ENCODE measurements at places on chromosomes 7 and 10.

DNA sequence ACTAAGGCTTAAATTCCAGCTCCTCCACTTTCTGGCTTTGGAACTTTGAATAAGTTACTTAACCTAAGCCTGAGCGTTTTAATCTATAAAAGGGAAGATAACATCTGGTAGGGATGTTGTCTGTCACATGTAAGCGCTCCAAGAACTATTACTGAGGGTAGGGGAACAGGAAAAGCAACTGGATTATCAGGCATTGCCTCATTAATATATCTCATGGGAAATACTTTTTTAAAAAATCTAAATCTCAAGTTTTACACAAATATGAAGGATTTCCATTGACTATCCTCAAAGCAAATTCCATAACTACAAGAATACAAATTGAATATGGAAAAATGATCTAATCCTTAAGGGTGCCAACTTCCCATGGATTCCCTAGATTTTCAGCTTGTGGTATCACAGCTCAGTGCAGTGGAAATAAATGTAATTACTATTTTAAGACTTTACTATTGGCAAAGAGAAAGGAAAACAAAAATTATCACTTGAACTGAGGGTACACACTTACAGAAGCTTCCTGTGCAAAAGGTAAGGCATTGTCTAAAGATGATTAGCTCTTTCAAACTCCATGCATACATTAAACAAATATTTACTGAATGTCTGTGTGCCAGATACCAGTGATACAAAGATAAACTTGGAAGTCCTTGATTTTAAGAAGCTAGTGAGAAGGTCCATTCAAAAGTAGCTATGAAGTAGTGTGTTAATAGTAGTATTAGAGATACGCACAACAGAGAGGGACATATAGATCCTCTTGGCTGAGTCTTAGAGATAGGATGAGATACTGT lies 38.4 kb downstream of the NT5C2 start:
- DNase-seq: no peak

DNA sequence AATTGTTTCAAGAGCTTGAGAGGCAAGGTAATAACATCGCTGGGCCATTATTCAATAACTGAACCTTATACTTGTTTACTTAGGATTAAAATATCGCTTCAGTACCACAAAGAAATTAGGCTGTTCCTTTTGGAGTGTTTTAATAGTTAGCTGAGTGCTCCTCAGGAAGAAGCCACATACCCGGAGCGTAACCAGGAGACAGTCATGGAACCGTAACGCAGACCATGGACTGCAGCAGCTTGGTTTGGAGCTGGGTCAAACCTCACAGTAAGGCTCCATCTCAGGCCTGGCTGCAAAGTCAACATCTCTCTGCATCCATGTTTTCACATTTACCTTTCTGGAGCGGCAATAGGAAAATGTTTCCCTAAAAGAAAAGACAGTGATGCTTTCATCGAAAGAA lies 599.0 kb downstream of the TNS3 start:
- no peak for DNase-seq

GRCh38 chr10:113093188-113094113 lies 143.4 kb downstream of the TCF7L2 start:
- no peak for DNase-seq

- DNase-seq: no peak
Measured at GRCh38 chr10:20040012-20040411, 223.8 kb downstream of the PLXDC2 start.

DNA sequence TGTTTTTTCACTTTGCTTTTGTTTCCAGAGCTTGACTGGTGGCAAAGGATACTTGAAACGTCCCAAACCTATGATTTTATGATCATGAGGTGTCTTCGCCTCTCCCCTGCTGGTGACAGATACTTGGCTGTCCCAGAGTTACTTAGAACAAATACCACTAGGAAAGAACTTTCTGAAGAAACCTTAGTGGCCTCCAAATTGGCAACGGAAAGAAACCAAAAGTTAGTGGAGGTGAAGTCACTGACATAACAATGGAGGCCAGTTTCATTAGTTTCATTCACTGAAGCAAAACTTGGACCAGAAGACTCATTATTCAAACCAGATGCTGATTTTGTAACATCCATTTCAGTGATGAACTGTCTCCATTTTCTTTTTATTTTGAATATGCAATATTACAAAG lies 68.6 kb downstream of the JAZF1 start:
- no peak for DNase-seq

- no peak for DNase-seq
Measured at GRCh38 chr10:104824380-104825006, 183.4 kb downstream of the SORCS3 start.

DNA sequence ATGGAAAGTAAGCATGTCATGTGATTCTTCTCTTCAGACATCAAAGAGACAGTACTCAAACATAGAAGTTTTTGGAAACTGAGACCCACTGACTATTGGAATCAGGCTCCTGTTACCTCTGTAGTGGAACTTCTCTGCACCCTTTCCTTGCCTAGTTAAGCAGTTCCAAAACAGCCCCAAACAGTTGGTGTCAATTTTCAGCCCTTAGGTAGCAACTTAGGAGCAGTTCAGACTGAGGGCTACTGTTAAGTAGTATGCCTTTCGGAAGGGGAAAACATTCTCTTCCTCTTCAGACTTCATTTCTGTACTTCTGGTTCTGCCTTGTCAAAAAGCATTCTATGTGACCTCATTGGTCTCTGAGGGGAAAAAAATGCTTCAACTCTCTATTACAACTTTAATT lies 85.7 kb downstream of the ZNF277 start:
- DNase-seq: no peak

- DNase-seq: no peak
Measured at GRCh38 chr7:22998519-22998896, 15.4 kb downstream of the HYCC1 start.

DNA sequence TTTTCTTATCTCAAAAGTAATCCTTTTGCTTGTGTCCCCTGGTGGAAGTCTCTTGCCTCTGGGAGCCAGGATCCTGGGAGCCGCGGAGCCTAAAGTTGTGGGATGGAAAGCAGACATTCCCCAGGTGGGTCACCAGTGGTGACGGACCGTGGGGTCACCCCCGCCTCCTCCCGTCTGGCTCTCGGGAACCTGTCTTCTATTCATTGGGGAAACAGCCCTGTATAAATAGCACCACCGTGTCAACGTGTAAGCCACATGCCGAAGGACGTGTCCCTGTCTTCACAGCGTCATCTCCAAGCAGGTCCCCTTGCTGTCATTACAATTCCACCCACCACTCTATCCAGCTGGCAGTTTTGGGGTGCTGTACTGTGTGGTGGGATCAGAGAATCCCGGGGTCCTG lies 87.5 kb downstream of the ELFN1 start:
- DNase-seq: no peak

DNA sequence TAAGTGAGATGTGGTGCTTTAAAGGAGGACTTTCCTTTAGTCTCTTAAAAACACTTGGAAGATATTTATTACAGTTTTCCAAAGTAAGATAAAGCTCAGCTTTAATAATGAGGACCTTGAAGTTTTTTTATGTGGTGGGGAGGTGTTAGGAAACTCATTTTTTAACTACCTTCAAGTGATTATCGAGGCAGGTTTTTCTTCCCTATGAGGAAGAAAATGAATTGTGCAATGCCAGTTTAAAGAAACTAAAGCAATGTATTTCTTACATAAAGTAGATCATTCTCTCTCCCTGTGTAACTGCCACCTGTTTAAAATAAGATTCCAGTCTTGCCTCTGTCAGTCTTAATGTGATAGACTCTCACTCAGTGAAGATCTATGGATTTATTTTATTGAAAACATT lies 27.9 kb downstream of the ZEB1 start:
- no peak for DNase-seq

DNA sequence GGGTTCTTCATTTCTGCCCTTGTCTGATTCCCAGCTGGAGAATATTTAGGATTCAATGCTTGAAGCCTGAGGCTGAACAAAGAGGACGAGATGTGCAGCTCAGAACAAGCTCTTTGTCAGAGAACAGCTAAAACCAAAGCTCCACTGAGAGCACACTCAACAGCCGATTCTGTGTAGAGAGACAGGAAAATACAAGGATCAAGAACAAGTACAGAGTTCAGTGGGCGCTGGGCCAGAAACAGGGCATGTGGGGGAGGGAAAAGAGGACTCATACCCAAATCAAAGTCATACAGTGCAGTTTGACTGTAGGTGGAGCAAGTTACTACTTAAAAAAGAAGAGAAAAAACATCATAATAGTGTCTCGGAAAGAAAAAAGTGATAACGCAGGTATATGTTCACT lies at the start of gene AGMO:
TSS of gene AGMO (minus strand) at position 181 of the 400 bp plus-strand sequence.
- DNase-seq: no peak

DNA sequence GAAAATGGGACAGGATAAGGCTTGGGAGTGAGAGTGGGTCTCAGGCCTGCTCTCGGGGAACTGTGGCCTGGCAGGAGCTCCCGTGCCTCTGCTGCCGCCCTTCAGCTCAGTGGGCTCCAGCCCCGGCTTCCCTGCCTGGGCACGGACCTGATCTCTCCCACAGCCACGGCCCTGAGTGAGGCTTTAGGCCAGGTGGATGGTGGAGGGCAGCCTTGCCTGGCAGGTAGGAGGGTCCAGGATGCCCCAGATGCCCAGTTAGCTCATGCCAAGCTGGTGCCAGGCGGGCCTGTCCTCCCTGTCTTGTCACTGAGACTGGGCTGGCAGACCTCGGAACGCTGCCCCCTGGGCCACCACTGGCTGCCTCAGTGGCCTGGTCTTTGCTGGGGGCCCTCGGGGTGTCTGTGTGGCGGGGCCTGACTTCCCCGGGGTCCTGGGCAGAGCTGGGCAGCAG lies 116.6 kb downstream of the INPP5A start:
- no peak for DNase-seq

DNA sequence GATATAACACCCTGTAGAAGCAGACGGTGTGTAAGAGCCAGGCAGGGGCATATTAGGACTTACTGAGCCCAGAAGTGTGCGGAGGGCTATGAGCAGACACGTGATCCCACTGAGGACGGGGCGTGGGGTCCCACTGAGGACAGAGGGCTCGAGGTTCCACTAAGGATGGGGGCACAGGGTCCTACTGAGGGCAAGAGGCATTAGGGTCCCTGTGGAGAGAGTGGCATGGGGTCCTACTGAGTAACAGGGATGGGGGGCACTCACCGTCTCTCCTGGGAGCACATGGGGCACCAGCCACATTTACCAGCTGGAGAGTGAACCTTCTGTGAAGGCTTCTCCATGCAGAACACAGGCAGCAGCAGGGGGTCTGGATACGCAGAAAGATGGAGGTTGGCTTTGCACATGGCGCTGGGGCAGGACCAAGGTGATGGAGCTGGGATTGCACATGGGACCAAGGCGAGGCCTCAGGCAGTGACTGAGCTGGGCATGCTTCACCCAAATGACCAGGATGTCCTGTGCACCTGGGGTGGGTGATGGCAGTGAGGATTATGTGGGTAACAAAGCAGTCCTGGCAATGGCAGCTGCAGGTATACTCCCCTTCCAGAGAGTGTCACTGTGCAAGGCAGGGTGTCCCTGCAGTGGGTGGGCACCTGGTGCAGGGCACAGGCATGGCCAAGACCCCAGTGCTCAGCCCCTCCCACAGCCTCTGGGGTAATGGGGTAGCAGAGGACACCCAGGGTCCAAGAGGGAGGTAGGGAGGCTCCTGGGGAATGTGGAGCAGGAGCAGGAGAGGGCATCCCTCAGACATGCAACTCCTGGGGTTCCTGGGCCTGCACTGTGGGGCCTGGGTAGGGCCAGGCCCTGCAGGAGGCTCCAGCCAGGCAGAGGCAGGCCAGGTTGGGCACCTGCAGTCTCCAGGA lies 278.1 kb downstream of the TCERG1L start:
- no peak for DNase-seq

DNA sequence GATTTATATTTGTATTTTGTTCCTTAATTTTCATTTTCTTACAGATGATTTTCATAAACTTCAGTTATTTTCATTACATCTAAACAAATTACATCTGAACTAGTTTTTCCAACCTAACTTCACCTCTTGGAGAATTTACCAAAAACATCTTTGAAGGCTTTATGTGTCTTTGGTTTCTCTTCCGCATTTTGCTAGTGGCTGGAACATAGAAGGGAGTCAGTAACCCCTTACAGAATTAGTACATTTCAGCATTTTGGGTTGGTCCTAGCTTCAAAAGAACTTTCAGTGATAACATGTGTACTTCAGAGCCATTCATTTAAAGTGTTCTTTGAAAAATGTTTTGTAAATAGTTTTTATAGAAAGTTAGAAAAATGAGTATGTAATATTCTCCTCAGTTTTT lies 169.8 kb upstream of the MTPN start:
- no peak for DNase-seq

- DNase-seq: no peak
Measured at GRCh38 chr7:142546452-142546851, 202.8 kb upstream of the PRSS1 start.

DNA sequence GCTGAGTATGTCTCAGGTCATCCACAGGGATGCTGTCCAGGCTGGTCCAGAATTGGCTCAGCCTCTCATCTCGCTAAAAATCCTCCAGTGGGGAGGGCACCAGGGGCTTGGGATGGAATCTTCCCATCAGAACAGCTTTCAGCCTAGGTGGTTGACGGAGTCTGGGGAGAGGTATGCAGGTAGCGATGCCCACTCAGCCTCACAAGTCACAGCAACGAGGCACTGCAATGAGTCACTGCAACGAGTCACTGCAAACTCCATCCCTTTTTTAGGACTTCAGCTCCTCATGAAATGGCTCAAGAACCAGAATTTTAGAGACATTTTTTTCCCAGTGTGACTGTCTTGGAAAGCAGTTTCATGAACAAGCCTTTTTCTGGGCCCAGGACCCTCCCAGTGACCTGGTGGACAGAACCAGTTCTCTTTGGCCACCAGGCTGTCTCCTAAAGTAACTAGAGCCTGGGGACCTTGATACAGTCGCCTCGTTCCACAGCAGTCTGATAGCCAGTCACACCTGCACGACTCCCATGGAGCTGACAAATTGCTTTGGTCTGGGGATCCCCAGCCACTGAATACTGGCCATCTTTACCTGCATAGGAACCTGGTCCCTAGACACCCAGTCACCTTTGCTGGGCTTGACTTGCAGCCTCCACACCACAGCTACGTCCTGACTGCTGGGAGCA lies 41.3 kb upstream of the PPP2R2D start:
- DNase-seq: no peak

DNA sequence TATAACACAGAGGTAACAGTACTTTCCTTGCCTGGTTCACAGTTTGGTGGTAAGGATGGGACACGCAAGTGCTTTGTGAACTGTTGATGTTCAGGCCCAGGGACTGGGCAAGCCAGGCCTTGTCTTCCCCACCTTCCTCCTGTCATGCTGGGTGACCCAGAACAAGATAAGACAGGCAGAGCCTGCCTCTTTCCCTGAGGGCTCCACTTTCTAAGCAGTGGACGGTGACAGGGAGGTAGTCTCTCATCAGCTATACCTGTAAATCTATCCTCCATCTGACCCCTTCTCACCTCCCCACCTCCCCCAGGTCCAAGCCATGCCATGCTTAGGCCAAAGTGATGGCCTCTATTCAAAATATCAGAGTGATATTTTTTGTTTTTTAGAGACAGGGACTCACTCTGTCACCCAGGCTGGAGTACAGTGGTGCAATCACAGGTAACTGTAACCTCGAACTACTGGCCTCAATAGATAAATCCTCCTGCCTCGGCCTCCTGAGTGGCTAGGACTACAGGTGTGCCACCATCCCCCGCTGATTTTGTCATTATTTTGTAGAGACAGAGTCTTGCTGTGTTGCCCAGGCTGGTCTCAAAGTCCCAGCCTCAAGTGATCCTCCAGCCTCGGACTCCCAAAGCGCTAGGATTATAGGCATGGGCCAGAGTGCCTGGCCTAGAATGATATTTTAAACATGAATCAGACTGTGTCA lies 42.8 kb downstream of the PDLIM1 start:
- no peak for DNase-seq
